ENCODE measurements at places on chromosomes 3 and 15.

DNA sequence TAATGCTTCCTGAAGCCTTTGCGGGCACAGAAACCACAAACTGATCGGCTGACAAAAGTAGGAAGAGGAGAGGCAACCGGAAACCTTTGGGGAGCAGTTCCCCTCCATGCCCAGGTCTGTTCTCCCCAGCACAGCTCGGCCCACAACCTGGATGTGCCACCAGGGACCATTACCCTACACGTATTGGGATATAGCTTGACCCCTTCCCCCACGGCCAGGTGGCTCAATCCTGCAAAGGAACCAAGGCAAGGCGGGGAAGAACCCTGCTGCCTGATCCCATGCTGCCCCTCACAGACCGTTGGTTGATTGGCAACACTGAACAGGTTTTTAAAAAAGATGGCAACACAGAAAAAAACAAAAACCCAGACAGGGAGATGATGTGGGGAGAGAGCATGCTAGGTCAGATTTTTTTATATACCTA lies 19.7 kb upstream of the TCAIM start:
- no peak for DNase-seq

DNA sequence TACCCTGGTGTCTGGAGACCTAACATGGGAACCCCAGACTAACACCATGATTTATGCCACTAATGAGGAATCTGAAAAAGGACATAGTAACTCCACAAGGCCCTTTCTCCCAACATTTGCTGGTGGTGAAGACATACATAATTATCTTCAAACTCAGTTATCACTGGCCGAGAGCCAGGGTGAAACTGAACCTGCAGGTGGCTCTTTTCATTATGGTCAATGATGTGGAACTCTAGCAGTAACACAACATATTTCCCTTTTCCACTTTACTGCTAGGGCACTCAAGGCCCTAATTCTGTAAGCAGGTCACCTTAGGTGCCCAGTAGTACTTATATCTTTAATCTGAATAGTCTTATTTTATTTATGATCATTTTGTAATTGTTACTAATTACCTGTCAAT lies 326.4 kb upstream of the SATB1 start:
- DNase-seq, result no peak

DNA sequence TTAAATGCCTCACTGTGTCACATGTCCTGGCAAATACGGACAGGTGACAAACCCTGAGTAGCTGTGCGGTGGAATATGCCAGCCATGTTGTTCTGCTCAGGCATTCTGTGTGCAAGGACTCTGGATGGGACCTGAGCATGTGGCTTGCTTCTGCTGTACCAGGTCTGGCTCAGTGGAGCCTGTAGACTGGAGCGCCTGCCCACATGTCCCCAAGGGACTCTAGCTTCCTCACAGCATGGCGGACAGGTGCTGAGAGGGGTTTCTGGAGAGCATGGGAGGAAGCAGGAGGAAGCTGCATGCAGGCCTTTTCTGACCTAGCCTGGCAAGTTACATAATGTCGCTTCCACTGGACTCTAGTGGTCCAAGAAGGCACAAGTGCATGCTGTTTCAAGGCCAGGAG lies 96.3 kb downstream of the PLXNA1 start:
- no peak for DNase-seq

GRCh38 chr3:59374818-59375211 lies 325.0 kb upstream of the CFAP20DC start:
- DNase-seq, result no peak

GRCh38 chr3:3013317-3014052 lies 96.7 kb downstream of the IL5RA start:
- no peak for DNase-seq

- DNase-seq, result peak; percentile 81
These were observed 131.2 kb downstream of the KLF13 start for GRCh38 chr15:31457631-31458526.

DNA sequence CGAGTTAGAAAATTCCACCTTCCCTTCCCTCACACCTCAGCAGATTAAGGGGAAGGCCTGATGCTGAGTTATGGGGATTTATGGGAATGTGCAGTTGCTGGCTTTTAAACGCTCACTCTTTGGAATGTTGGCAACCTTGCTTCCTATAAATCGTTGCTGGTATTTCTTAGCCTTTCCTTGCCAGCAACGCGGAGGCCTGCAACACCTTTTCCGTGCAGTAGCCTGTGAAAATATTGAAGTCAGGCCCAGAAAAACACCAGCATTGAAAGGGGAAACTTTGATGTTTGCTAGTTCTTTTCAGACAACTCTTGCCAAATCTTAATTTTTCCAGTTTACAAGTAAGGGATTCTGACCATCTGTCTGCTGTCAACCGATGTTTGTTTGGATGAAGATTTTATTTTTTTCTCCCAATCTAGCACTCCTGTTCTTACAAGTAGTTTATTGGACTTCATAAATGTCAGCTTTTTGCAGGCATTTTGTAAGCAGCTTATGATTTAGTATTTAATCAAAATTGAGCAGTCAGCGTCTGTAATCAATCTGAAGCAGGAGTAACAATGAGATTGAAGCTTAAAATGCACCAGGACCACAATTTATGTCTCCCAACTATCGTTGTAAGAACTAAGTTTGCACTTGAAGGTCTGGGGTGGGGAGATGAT lies 251.0 kb downstream of the RPLP1 start:
- DNase-seq, result peak; percentile 25

Data from RPMI7951 (cell line).